ENCODE measurements at places on chromosomes 2 and 18.

DNA sequence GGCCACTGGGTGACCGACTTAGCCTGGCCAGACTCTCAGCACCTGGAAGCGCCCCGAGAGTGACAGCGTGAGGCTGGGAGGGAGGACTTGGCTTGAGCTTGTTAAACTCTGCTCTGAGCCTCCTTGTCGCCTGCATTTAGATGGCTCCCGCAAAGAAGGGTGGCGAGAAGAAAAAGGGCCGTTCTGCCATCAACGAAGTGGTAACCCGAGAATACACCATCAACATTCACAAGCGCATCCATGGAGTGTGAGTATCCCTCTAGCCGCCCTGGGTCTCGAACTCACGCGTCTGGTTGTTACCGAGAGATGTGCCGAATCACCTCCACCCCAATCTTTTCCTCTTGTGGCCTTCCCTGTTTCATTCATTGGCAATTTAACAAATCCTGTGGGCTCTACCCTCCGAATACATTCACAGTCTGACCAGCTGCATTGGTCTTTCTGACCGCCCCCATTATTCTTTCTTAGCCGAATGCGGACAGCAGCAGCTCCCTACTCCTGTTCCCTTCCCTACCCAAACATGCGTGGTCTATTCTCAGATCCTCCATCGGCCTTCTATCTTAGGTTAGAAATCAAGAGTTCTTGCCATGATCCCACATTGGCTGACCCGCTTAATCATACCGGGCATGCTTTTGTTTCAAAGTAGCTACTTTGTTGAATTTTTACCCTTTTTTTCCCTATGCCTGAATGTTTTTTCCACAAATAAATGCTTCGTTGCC, 631 bp downstream of the RPL31 start:
- no peak for DNase-seq

GRCh38 chr2:8573942-8574195, 108.0 kb upstream of the ID2 start:
- no peak for DNase-seq

DNA sequence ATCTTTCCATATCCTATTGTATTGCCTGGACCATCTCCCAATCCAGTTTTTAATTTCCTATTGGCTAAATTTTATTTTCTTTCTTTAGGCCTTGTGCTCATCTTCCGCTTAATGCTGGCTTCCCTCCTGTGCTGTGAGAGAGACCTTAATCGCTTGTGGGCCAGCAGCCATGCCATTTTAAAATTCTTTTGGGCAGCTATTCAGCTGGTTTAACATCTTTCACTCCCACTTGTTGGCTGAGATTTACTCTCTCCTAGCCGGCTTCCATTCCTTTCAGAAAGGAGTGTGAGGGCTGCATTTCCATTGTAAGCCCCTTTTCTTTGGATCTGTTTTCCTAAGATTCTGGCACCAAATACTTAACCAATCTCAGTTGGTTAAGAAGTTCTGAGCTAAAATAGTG, 140.9 kb upstream of the RASGRP3 start:
- DNase-seq, result no peak

GRCh38 chr2:33134086-33134771, 187.5 kb downstream of the LTBP1 start:
- no peak for DNase-seq

GRCh38 chr2:98127229-98127989, 40.4 kb downstream of the VWA3B start:
- no peak for DNase-seq

DNA sequence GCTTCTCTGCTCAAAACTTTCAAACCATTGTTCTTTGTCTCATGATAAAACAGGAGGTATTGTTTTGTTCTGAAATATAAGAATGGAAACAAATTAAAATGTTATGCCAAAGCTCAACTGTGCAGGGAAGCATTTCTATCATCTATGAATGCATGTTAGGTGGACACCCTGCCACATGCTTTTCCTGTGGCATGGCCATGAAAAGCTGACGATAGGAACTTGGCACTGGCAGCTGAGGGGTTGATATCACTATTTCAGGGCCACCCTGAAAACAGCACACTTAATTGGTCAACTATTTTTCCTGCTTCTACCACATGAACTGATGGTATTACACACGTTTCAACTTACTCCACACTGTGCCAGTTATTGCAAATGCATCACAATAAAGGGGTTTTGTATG, 157.3 kb downstream of the MREG start:
- DNase-seq, result no peak

DNA sequence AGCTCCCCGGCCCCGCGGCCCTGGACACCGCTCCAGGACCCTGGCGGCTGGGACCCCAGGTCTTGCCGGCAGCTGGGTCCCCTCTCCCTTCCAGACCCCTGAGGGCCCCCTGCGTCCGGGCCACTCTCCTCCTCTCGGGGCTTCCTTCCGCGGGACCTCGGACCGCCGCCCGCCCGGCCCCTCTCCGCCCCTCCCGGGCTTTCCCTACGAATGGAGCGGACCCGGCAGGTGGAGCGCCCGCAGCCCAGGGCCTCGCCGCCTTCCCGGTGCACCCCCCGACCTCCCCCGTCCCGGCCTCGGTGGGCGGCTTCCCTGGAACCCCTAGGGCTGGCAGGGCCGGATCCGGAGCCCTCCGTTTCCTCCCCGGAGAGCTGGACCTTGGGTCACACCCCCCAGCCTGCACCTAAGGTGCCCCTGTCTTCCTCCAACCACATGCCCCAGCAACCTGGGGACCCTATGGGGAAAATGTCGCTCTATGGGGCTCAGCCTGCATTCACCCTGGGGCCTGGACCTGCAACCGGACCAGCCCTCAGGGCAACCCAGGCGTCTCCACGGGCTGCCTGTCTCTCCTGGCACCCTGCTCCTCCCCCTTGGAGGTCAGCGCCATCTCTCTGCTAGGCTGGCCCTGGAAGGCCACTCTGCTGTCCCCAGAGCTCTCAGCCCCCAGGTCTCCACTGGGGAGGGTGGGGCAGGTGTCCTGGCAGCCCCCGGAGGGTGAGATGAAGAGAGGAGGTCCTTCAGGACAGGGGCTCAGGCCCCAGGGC, 730 bp downstream of the B3GNT7 start:
- DNase-seq, result no peak
